ENCODE measurements at places on chromosomes 11 and 22.

- no peak for DNase-seq
These were observed 21.8 kb upstream of the LRRC10B start for GRCh38 chr11:61486779-61487178.

DNA sequence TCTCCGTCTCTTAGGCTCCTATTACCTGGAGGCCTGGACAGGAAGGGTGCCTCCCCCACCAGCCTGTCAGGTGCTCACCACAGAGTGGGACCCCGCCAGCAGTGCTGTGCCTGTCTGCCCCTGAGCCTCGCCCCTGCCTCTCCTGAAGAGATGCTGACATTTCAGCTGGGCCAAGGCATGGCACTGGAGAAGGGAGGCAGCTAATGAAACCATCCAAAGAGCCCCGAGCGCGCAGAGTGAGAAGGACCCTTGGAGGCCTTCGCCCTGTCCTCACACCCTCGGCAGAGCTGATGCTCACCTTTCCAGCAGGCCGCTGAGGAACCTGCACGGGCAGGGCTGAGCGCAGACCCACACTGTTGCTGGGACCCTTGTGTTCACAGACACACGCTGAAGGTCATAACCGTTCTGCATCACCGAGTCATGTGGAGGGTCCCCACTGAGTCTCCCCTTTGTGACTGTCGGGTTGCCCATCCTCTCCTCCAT, 2.1 kb upstream of the LRFN4 start:
- no peak for DNase-seq

DNA sequence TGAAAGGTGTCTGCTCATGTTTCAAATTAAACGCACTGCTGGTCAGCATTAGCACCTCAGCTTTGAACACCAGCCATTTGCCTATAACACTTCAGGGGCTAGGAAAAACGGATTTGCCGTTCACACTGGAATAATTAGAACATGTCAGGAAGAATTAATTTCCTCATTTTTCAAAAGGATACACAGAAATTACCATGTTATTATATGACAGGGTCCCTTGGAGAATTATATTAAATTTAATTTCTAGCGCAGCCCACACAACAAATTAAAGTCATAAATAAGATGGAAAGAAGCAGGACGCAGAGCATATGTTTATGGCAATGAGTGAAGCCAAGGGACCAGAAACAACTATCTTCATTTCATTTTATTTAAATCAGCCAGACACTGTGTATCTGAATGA, 83.8 kb upstream of the SOX6 start:
- DNase-seq: no peak

DNA sequence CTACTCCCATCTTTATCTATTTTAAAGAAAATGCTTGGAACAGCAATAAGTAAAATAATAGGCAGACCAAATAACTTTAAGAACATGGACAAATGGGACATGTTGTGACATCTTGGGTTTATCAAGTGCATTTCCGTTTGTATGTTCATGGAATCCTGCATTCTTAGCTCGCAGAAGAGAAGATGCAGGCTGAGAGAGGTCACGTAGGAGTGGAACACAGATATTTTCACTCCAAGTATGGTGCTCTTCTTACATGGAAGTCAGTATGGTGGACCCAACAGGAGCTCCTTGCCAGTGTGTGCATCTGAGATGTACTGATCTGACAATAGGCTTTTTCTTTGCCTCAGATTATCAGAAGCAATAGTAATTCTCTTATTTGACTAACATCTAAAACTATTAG, 1.7 kb downstream of the E2F8 start:
- no peak for DNase-seq

DNA sequence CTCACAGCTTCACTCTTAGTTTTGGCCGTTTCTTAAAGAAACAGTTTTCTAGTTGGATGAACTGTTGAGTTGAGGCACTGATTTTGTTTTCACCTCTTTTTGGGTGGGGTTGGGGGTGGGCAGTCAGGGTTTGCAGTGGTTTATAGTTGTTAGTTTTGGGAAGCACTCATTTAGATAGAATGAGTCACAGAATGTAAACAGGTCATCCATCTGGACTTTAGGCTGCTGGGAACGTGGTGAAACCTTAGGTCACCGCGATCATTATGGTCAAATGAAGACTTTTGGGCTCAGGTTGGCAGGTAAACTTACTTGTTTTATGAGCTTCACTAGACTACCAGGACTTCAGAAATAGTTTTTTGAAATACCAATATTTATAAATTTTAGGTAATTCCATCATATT, 48.4 kb downstream of the CSTPP1 start:
- DNase-seq: no peak

DNA sequence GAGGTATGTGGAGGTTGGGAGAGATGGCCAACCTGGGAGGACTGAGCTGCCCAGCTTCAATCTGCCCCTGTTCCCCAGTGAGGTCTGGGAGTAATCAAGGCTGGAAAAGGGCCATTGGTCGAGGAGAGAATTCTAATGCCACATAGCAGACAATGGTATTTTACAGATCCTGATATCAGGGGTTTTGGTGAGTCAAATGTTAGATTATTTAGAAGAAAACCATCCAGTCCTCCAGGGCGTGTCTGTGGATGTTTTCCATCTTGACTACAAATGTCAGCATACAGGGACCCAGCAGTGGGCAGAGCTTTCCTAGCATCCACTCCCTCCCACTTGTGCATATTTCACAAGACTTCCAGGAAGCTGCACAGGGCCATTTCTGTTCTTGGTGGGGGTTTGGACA, 107.9 kb downstream of the SCN3B start:
- no peak for DNase-seq

DNA sequence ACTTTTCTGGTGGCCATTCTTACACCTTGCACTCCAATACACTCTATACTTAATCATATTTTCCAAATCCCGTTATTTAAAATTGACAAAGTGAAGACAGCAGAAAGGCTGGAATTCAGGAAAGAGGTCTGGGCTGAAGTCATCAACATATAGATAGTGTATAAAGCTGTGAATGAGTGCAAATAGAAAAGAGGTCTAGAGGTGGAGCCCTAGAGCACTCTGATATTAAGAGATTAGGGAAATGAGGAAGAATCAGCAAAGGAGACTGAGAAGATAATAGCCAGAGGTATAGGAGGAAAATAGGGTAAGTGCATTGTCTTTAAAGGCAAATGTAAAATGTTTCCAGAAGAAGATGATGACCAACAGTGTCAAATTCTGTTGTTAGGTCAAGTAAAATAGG, 7.9 kb downstream of the CTR9 start:
- DNase-seq: no peak

GRCh38 chr22:28911777-28912669, 28.7 kb downstream of the ZNRF3 start:
- no peak for DNase-seq

DNA sequence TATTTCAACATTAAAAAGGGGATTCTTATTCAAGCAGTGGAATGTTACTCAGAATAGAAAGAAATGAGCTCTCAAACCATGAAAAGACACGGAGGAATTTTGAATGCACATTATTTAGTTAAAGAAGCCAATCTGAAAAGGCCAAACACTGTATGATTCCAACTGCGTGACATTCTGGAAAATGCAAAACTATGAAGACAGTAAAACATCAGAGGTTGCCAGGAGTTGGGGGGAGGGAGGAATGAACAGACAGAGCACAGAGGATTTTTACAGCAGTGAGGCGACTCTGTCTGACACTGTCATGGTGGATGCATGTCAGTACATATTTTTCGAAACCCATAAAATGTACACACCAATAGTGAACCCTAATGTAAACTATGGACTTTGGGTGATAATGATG, 22.9 kb upstream of the THY1 start:
- no peak for DNase-seq

GRCh38 chr11:21625982-21626381, 566.9 kb upstream of the ANO5 start:
- no peak for DNase-seq

- peak; percentile 80 for DNase-seq
These were observed 3.6 kb upstream of the OR2AT4 start for GRCh38 chr11:75100314-75100713.

- DNase-seq: no peak
These were observed 140.4 kb downstream of the WNT7B start for GRCh38 chr22:45836418-45837169.

DNA sequence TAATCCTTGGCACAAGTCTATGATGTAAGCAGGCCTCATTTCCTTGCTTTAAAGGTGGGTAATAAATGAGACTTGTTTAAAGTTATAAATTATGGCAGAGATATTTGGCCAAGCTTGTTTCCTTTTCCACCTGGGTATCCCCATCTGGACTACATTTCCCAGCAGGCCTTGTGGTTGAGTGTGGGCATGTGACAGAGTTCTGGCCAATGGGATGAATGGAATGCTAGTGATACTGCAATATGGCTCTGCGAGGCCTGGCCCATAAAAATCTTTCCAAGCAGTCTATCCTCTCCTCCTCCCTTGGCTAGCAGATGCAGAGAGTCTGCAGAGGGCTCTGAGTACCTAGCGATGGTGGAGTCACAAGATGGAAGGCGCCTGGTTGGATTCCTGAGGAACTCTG, 102.5 kb downstream of the TIMP3 start:
- peak; percentile 67 for DNase-seq

- DNase-seq: no peak
These were observed 55.2 kb downstream of the ST3GAL4 start for GRCh38 chr11:126410649-126411048.

GRCh38 chr22:49663823-49664222, 163.8 kb downstream of the BRD1 start:
- DNase-seq: no peak

DNA sequence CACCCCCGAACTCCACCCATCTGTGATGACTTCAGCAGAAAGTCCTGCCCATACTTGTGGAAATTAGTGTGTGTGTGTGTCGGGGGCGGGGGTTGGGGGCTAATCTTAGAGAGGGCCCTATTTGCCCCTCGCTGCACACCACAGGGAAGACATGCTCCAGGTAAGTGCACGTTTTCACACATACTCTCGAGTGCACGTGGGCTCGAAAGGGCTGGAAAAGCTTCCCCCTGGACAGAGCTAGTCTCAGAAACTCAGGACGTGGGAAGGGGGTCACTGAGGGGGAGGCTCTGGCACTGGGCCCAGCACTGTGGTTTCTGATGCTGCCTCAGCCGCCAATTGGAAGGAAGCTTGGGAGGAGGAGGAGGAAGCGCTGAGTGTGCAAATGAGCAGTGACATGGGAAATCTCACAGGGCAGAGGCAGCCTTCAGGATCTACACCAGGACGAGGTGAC, 40.7 kb upstream of the CD82 start:
- no peak for DNase-seq
